Hair follicular keratinocyte (primary cell): ENCODE measurements at places on chromosomes 7 and 10. TPM values are rescaled to one million over a fixed set of nuclear protein-coding genes. Genes with fewer than 3 reads are reported as not detected.

BLVRA gene
- 57.1 and 76.1 TPM in 2 replicates for total RNA-seq

STEAP1B gene
- total RNA-seq: 6.6 and 12.1 TPM in 2 replicates

CRHR2 gene
- not detected in 2 replicates for total RNA-seq

MALRD1 gene
- total RNA-seq: 0.08 and 0.16 TPM in 2 replicates

SPAM1 gene
- not detected in 2 replicates for total RNA-seq

TMEM225B gene
- total RNA-seq: 0.47 TPM in 1 of 2 replicates, not detected in the other

ATRNL1 gene
- not detected in 2 replicates for total RNA-seq
